ENCODE measurements at places on chromosomes 5 and 9.

GRCh38 chr9:124427281-124427680 is 12.0 kb upstream of the PSMB7 start:
- no peak for DNase-seq

GRCh38 chr9:137761032-137761431 is 116.5 kb upstream of the CACNA1B start:
- peak; percentile 40 for DNase-seq

DNA sequence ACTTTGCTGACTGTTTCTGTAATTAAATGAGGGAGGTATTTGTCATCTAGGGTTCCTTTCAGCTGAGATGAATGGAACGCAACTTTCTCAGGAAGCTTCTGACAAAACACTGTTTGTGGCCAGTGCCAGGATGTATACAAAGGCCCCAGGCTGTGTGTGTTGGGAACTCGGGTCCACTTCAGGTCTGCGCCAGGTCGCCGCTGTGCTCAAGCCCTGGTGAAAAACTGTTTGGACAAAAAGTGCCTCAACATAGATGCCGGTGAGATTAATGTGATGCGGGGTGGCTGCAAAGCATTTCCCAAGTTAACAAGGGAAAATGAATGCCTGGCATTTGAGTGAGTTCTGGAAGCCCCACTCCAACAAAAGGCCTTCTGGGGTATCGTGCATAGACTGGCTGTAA is 156.4 kb downstream of the GABBR2 start:
- DNase-seq: no peak

GRCh38 chr9:126756876-126757415 is 47.9 kb upstream of the ZBTB43 start:
- no peak for DNase-seq

DNA sequence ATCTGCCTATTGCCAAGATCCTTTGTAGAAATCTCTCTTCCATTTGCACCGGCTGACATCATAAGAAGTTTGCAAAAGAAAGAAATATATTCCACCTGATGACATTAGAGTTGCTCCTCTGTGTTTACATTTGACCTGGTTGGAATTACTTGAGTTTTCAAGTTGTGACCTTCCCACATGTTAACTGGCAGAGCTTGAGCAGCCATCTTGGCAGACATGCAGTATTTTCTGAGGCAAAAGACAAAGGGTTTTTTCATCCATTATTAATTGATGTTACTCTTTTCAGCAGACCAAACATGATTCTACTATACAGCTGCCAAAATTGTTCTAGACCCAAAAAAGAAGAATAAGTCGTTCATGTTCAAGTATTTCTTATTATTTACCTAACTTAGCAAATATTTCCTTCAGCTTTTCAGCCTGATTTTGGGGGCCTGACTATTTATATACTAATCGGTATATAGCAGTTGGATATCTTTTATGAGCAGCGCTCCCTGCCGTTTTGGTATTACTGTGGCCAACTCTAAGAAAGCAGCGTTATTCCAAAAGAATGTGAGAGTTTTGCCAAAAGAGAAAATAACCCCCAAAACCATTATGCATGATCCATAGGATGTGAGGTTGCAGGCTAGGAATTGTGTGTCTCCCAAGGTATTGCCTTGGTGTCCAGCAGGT is 212.9 kb downstream of the PBX3 start:
- no peak for DNase-seq

GRCh38 chr9:22214021-22214420 is 204.9 kb upstream of the CDKN2B start:
- no peak for DNase-seq

GRCh38 chr5:168883991-168884390 is 304.8 kb upstream of the PANK3 start:
- no peak for DNase-seq

GRCh38 chr5:69444127-69444754 is 29.3 kb downstream of the MARVELD2 start:
- no peak for DNase-seq

DNA sequence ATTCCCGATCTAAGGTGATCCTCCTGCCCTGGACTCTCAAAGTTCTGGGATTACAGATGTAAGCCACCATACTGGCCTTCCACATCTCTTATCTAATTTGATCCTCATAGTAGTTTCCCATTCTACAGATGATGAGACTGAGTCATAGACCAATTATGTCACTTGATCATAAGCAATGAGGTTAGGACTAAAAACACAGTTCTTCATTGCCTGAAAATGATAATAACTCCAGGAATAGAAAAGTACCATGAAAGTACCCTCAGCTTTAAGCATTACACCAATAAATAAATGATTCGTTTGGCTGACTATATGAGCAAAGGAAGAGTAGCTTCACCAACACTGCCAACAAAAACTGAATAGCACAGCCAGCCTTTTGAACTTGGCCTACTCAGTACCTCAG is 389.5 kb downstream of the ACTL7B start:
- no peak for DNase-seq

GRCh38 chr9:5122116-5122515 is 63.3 kb downstream of the INSL6 start:
- DNase-seq: no peak

DNA sequence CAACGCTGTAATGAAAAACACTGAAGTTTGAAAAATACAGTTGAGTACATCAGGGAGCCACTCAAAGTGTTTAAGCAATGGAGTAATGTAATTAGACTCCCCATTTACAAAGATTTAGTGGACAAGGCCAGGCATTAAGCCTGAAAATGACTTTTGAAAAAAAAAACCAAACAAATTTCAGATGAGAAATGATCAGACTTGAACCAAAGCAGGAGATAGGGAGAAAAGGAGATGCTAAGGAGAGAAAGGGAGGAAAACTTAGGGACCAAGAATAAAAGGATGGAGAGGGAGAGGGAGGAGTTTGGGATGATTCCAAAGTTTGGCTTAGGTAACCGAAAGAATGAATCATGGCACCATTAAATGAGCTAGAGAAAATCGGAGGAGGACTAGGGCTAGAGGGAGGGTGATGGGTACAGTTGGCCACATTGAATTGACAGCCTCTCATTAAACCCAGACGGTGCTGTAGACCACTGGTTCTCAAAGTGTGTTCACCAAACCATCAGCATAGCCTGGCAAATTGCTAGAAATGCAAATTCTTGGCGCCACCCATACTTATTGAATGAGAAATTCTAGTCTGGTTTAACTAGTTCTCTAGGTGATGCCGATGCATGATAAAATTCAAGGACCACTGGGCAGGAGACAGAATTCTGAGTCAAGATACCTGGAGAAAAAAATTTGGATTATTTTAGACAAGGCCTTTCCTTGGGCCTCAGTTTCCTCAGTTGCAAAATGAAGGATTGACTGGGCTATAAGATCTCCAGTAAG is 6.2 kb upstream of the CPEB4 start:
- no peak for DNase-seq

DNA sequence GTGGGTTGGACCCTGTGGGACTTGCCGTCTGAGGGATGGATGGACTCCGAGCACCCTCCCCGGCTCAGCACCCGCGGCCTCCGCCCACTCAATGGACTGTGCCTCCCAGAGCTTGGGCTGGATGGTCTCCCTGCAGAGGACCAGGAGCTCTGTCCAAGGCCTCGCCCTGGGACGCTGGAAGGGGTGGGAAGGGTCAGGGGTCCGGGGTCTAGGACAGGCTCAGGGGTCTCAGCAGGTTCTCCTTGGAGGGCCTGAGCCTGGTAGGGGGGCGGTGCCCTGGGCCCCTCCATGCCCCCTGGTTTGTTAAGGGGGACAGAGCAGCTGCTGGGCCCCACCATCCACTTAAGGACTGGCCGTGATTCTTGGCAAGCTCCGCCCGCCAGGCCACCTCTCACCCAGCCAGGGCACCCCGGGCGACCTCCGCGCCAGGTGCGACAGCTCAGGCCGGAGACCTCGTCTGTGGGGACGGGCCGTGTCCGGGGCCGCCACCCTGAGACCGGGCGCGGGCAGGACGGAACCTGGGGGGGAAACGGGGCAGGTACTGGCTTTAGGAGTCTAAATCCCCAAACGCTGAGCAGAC is 29.2 kb downstream of the EXOC3 start:
- no peak for DNase-seq

DNA sequence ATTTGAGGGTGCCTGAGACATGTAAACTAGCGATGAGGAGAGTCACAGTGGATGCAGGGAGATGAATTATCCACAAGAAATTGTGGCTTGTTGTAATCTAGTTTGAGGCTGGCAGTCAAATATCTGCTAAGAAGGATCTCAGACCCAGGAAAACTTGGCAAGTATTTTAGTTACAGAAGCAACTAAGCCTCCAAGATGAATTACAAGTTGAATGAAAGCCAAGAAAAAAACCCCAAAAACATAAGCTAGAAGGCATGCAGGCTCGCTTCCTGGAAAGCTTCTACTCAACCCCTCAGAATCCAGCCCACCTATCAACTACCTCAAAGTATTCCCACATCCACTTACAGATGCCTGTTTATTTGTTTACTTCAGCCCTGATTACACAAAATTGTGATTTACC is 696.9 kb downstream of the MAT2B start:
- no peak for DNase-seq

DNA sequence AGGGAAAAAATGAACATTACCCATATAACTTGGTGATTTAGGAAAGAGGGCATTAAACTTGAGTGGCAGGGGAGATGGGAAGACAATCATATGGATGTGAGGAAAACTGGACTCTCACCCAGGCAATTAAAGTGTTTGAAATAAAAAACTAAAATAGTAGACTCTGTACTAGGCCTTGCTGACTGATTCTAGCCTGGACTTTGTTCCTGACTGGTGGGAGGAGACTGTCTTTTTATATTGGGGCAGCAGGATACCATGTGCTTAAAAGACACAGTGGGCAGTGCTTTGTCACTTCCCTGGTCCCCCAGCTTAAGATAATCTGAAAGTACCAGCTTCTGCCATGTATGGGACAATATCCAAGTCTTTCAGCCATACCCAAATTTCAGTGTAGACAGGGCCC is 107.0 kb downstream of the ACTL7B start:
- DNase-seq: no peak

GRCh38 chr9:106874031-106874430 is 11.1 kb downstream of the ZNF462 start:
- DNase-seq: no peak

DNA sequence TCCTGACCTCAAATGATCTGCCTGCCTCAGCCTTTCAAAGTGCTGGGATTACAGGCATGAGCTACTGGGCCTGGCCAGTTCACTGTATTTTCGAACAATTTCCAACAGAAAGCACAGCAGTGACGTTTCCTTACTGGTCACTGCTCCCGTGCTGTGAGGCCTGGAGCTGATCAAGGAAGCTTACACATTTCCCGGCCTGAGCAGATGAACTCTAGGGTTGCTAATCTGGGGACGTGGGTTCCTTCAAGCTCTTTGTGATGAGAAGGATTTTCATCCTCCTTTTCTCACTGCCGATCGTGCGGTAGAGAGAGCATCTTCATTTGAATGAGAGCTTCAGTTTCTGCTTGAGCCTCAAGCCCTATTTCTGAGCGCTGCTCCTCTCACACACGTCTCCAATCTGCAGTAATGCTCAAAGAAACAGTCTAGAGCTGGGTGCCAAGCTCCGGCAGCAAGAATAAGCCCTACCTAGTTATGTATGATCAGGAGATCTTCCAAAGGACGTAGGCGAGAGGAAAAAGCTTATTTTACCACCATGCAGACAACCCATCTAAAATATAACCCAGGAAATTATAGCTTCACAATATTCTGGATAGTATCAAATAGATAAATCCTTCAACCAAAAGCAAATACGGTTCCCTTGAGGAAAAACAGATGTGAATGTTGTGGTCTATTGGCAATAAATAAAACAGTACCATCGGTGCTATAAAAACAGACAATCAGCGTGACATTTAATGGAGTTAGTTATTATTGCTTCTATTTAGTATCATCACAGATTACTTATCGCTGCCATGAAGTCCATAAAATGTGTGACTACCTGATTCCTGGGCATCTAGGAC is 7.3 kb upstream of the SPATA24 start:
- no peak for DNase-seq

- DNase-seq: no peak
Measured at GRCh38 chr5:158485047-158485446, 614.7 kb downstream of the EBF1 start.

DNA sequence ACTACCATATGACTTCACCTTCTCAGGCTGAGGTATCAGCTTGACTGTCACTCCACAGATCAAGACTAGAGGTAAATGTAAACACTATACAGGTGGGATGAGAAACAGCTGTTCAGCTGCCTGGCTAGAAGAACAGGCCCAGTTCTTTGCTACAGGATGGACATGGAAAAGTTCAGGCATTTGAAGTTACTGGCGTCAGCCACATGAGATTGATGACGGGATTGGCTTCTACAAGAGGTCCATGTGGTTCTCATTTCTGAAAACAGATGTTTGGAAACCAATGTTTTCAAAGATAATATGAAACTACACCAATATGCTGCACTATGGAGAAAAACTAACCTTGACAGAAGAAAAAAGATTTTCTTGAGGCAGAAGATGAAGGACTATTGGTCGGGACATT is 324.1 kb downstream of the CDH10 start:
- DNase-seq: no peak

- DNase-seq: peak; percentile 43
Measured at GRCh38 chr9:3478549-3478953, 47.2 kb downstream of the RFX3 start.

- peak; percentile 36 for DNase-seq
Measured at GRCh38 chr9:79583952-79584654, 12.3 kb downstream of the TLE4 start.

DNA sequence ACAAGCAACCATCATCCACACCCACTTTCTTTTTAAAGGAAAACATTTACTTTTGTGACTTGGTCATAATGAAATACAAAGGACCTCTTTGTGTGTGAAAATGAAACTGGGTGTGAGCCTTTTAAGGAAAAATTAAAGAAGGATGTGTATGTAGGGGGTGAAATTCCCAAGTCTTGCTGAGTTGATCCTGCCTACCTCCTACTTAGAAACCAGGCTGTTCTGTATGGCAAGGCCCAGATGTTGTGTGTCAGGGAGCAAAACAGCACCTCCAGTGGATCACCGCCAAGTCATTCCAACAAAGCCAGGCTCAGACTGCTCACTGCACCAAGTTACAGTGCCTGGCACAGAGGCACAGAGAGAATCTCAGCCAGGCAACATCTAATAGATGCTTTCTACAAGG is 198.5 kb upstream of the FBN2 start:
- no peak for DNase-seq

GRCh38 chr9:13616491-13617035 is 337.1 kb upstream of the MPDZ start:
- no peak for DNase-seq

DNA sequence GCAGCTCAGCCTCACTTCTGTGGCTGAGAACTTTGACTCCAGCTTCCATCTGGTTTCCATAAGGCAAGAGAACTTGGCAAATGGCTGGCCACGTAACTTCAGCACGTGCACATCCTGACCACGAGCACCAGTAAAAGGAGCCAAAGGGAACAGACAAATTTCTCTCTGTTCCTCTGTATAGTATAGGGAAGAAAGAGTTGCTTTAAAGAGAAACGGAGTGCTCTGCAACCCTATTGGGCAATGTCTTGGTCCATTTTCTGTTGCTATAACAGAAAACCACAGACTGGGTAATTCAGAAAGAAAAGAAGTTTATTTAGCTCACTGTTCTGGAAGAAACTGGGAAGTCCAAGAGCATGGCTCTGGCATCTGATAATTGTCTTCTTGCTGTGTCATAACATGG is 558.7 kb downstream of the ACTL7B start:
- no peak for DNase-seq
